ENCODE measurements at places on chromosomes 1 and 21. TPM values are rescaled to one million over a fixed set of nuclear protein-coding genes. Genes with fewer than 3 reads are reported as not detected.

DNA sequence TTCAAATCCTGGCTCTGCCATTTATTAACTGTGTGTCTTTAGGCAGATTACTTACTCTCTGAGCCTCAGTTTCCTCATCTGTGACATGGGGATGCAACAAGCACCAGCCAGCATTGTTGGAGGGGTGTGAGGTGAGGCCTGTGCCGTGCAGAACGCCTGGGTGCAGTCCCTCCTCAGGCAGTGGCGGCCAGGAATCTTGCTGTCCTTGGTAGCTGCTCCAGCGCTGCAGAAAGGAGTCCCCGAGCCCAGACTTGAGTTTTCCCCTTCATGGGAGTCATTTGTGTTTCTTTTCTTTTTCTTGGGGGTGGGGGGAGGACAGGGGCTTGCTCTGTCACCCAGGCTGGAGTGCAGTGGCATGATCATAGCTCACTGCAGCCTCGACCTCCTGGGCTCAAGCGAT, 46.6 kb downstream of the DISP3 start:
- DNase-seq = no peak

GRCh38 chr1:76426606-76427005, 352.1 kb downstream of the ST6GALNAC3 start:
- no peak for DNase-seq

GRCh38 chr1:160954158-160955104, at the start of gene ITLN2:
TSS of gene ITLN2 (minus strand) at chr1:160954809. CDS start at chr1:160954741, 68 bp downstream.
- DNase-seq = no peak

DNA sequence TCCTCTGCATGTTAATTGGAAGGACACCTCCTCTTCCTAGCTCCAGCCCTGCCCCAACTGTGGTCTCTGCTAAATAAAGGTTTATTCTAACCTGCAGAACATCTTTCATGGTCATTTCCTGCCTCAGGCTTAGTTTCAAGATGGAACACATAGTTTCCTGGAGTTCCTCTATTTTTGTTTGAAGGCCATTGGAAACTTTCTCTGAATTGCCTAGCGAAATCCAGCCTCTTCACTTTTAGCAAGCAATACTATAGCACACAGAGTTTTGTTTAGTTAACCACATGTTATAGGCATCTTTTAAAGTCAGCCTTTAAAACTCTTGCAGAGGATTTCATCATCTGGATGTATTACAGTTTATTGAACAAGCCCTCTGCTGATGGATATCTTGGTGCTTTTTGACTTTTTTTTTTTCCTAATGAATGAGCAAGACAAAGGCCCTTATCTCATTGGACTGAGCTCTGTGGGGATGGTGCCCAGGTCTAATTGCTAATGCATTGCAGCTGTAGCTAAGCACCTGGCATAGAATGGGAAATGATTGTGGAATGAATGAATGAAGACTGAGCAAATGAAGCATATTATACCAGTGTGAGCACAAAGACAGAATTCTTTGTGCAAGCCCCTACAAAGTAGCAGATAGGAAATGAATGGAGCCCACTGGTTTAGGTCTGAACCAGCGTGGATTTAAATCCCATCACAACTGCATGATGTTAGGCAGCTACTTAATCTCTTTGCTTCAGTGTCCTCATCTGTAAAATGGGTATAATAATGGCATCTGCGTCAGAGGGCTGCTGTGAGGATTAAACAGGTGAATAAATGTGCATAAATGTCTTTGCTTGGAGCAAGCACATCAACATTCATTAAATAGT, 641 bp upstream of the CFAP107 start:
- DNase-seq = no peak

- no peak for DNase-seq
Measured at GRCh38 chr1:243213045-243213787, 41.9 kb downstream of the CEP170 start.

DNA sequence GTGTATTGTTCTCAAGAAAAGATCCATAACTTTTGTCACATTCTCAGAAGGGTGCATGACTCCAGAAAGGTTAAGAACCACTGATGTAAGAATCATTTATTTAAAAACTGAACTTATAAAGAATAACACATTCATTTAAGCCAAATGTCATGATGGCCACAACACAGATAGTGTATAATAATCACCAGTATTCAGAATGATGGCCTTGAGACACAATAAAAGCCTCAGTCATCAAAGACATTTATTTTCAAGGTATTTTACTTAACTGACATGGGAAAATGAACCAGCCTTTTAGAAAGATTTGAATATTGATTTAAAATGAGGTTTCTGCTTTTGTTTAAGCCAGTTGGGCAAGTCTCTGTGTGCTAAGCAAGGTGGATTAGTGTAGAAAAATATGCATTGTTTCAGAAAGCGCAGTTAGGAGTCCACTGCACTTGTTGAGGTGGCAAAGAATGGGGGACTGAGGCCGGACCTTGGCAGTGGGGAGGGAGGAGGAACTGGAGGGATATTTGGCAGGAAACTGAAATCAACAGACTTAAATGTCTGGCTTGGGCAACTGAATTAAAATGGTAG, 371.9 kb upstream of the ESRRG start:
- no peak for DNase-seq

DNA sequence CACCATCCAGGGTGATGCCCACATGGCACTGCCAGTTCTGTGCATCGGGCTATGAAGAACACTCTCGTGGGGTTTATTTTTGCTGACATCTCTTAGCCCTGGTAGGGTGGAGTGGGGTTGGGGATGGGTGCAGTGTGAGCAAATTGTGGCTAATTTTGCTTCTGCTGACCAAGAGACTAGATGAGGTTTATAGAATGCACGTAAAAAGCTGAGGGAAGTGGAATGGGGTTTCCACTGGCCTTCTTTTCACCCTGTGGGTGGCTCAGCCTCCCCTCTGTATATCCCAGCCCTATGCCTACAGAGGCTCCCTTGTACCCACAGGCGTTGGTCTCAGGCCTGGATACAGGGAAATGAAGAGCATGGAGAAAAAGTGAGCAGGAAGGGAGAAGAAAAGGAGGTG, 44.1 kb upstream of the RAB4A start:
- DNase-seq = no peak

GRCh38 chr1:57678138-57678537, 254.3 kb upstream of the DAB1 start:
- no peak for DNase-seq

DNA sequence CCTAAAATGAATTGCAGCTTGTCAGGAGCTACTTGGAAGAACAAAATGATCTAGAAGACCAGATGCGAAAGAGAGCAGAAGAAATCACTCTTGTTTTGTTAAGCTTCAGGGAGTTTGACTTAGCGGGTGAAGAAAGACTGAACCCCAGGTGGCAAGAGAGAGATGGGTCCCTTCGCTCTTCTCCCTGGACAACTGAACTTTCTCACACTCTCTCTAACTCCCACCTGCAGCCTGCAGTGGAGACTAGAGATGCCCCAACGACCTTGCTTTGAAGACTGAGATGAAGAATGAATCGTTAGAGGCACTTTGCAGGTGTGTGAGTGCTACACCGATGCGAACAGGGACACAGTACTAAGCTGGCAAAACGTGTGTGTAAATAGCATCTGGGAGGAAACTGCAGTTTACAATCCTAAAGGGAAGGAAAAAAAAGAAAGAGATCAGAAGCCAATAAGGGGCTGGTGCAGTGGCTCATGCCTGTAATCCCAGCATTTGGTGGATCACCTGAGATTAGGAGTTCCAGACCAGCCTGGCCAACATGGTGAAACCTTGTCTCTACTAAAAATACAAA, 64.5 kb upstream of the LYST start:
- no peak for DNase-seq

DNA sequence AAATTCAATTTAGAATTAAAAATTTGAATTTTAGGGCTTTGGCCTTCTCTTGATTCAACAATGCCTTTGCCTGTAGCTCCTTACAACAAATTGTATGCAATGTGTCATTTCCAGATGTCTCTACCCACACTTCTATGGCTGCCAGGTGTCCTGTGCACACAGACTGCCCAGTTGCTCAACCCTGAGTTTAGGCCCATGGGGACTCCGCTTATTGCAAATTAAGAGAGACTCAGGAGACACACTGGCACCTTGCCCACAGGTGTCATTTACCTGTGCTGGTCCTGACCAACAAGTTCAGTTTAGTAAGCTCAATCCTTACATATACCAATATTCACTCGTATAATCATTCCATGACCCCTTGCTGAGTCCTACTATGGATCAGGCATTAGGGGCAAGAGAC, 236.1 kb downstream of the OMA1 start:
- DNase-seq = no peak

GRCh38 chr1:2411801-2412394, 466 bp downstream of the PEX10 start:
- DNase-seq = no peak

DNA sequence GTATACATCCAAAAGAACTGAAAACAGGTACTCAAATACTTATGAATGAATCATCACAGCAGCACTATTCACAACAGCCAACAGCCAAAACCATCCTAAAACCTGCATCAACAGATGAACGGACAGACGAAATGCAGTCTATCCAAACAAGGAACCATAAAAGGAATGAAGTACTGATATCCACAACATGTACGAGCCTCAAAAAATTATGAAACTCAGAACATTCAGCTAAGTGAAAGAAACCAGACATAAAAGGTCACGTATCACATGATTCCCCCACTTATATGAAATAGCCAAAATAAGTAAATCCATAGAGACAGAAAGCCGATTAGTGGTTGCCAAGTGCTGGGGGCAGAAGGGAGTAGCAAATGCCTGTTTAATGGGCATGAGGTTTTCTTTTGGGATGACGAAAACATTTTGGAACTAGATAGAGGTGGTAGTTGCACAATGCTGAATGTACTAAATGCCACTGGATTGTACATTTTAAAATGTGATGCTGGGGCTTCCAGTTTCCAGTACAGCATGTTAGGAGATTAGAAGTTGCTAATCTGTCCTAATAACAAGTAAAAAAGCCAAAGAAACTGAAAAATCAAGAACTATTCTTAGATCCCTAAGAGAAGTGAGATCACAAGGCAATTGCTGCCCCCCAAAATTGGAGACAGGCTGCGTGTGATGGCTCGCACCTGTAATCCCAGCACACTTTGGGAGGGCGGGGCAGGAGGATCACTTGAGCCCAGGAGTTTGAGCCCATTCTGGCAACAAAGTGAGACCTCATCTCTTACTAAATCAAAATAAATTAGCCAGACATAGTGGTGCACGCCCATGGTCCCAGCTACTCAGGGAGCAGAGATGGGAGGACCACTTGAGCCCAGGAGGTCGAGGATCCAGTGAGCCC, 25.3 kb downstream of the CLSTN1 start:
- peak; percentile 25 for DNase-seq

DNA sequence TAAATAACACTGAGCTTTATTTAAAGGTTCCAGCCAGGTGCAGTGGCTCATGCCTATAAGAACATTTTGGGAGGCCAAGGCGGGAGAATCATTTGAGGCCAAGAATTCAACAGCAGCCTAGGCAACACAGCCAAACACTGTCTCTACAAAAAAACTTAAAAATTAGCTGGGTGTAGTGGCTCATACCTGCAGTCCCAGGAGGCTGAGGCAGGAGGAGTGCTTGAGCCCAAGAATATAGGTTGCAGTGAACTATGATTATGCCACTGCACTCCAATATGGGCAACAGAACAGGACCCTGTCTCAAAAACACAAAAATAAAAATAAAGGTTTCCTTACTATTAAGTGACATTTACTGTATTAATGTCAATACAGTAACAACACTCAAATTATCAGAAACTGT, 2.1 kb downstream of the TAF12 start:
- DNase-seq = no peak

- DNase-seq = peak; percentile 66
Measured at GRCh38 chr1:46587069-46587468, 17.0 kb downstream of the MKNK1 start.

- peak; percentile 68 for DNase-seq
Measured at GRCh38 chr1:28329395-28330153, 734 bp downstream of the MED18 start.

DNA sequence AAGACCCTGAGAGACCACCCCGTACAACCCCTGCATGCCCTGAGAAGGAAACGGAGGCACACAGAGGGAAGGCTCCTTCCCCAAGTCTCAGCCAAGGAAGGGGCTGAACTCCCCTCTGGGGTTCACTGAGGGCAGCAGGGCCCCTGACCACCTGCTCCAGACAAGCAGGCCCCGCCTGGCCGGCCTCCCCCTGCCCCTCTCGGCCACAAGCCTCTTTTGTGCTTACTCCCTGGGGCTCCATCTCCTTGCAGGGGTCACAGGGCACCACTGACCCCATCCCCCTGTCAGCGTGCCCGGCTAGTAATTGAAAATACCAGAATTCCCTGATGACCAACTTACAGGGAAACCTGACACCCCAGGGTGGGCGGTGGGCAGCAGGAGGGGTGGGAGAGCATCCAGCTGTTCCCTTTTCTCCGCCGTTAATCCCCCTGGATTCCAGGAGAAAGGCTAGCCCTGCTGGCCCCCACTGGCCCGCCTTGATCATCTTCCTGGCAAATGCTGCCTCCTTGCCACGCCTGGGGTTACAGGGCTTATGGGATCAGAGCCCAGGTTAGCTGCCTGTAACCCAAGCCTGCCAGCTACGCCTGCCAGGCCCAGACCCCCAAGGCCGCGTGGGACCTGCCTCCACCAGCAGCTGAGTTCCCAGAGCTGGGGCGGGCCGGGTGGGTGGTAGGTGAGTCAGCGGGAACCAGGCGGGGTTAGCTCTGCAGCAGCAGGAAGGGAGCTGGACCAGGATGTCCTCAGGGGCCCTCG, 96.1 kb downstream of the LACTBL1 start:
- DNase-seq = peak; percentile 40

DNA sequence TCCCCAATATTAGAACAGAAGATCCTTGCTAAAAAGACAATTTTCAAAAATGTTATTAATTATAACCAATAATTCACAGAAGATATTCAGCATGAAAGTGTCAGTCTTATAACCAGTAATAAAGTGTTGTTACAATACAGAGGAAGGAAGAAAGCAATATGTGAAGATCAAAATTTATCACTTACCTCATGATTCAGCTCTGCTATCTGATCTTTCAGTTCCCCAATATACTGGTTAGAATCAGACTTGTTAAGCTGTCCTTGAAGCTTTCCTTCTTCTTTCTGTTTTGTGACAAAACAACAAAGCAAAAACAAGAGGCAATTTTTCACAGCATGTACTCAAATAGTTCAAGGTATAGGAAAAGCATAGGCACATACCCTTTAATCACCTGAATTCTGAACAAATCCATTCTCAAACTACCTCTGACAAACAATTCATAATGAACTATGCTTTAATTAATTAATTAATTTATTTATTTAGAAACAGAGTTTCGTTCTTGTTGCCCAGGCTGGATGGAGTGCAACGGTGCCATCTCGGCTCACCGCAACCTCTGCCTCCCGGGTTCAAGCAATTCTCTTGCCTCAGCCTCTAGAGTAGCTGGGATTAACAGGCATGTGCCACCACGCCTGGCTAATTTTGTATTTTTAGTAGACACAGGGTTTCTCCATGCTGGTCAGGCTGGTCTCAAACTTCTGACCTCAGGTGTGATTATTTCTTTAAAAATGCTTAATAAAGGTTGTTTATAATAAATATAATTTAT, 76.9 kb upstream of the GFI1 start:
- no peak for DNase-seq

Gene SPRR4
- not detected for polyA plus RNA-seq

Gene ZYG11A
- polyA plus RNA-seq = not detected

Gene OR2T29
- not detected for polyA plus RNA-seq

Gene CEP350
- polyA plus RNA-seq = 33.9 TPM

Gene C1orf185
- polyA plus RNA-seq = not detected

Gene INSRR
- under 0.01 TPM for polyA plus RNA-seq

All from psoas muscle (tissue), 8 donors.